ENCODE measurements at places on chromosomes 7 and 10. TPM values are rescaled to one million over a fixed set of nuclear protein-coding genes. Genes with fewer than 3 reads are reported as not detected.

GRCh38 chr7:149733924-149734790 is 39.2 kb downstream of the ZNF467 start:
- peak; percentile 29 for DNase-seq

DNA sequence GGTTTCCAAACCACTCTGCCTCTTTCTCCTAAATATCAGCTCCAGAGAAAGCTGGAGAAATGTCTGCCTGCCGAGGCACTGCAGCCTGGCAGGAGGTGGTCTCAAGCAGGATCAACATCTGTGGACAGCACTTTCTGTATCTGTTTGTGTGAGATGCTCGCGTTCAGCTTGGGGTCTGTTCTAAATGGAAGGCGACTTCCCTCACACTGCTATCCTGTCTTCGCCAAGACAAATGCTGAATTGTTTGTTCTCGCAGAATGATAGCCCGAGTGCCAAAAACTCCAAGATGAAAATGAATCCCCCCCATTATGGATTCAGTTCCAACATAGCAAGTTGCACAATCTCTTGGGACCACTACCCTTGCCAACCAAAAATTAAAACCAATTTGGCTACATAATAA is 72.2 kb upstream of the PALS2 start:
- DNase-seq, result no peak

DNA sequence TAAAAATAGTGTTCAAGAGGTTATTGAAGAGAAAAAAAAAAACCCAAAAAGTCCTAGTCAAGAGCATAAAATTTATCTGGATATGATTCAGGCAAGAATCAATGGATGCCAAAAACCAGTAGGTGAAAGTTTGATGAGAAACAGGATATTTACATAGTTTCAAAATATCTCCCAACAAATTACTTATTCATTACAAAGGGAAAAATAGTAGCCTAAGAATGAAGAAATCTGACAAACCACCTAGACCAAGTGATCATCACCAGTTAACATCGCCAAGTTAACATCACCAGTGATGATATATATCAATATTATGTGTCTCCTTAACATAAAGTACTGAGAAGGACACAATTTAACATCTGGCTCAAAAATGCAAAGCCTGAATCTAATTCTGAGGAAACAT is 85.2 kb downstream of the RNLS start:
- no peak for DNase-seq

- DNase-seq, result no peak
Observed at GRCh38 chr7:85150624-85151023, 36.2 kb downstream of the SEMA3D start.

- peak; percentile 19 for DNase-seq
Observed at GRCh38 chr7:18213652-18214051, 186.0 kb upstream of the PRPS1L1 start.

GRCh38 chr7:136868496-136869000 is at the start of gene CHRM2:
Gene CHRM2 (plus strand): TSS chr7:136868652. CDS start chr7:137014866, 146,214 bp downstream.
- no peak for DNase-seq

- no peak for DNase-seq
Observed at GRCh38 chr10:77571490-77571889, 66.1 kb downstream of the KCNMA1 start.

- no peak for DNase-seq
Observed at GRCh38 chr7:44894888-44895580, 9.7 kb upstream of the PURB start.

DNA sequence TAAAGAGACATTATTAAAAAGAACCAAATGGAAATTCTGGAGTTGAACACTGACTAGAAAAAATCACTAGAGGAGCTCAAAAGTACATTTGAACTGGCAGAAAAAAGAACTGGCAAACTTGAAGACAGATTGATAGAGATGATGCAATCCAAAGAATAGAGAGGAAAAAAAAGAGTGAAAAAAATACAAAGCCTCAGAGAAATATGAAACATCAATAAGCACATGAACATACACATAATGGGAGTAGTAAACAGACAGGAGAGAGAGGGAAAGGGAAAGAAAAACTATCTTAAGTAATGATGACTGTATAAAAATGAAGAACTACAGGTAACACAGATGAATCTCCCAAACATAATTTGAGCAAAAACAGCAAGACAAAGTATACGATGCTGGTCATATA is 61.1 kb downstream of the CNOT4 start:
- no peak for DNase-seq

DNA sequence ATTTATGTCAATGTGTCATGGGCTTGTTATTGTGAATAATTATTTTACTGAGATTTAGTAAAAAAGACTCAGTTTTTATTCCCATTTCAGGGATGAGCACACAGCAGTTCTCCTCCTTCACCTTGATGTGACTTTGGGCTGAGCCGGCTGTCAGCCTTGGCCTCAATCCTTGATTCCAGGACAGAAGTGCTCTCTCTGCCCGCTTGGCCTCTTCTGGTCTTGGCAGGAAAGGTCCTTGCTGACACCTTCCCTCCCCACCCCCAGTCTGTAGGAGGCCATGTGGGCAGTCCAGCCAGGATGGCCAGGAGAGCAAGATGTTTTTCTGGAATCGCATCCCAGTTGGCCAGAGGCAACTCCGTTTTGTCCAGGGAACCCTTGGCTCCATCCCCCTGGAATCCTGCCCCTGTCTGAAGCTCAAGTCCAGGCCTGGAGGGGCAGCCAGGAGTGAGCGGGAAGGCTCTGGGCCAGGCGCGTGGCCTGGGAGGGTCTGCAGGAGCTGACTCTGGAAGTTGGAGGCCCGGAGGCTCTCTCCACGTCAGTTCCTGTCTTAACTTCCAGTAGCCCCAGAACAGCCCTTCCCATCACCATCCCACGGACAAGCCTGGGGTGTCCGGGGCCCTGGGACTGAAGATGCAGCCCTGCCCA is 100.9 kb downstream of the PDGFA start:
- no peak for DNase-seq

DNA sequence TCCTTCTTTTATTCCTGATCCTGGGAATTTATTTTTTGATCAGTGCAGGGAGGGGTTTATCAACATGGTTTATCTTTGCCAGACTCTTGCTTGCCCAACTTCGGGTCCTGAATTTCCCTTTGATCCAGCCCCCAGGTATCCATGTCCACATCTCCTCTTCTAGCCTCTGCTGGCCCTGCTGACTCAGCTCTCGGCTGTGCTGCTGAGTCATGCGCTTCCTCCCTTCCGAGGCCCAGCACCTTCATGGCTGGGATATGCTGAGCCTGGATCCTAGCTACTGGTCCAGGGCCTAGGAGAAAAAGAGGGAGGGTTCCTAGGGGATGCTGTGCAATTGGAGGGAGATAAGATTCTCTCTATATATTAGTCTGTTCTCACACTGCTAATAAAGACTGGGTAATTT is 380.7 kb upstream of the SHH start:
- peak; percentile 12 for DNase-seq

- peak; percentile 75 for DNase-seq
Observed at GRCh38 chr7:121084748-121085336, 96.3 kb downstream of the CPED1 start.

- DNase-seq, result no peak
Observed at GRCh38 chr7:37393476-37393875, 55.2 kb downstream of the ELMO1 start.

- DNase-seq, result peak; percentile 61
Observed at GRCh38 chr10:86960003-86960862, 1.8 kb downstream of the SNCG start.

DNA sequence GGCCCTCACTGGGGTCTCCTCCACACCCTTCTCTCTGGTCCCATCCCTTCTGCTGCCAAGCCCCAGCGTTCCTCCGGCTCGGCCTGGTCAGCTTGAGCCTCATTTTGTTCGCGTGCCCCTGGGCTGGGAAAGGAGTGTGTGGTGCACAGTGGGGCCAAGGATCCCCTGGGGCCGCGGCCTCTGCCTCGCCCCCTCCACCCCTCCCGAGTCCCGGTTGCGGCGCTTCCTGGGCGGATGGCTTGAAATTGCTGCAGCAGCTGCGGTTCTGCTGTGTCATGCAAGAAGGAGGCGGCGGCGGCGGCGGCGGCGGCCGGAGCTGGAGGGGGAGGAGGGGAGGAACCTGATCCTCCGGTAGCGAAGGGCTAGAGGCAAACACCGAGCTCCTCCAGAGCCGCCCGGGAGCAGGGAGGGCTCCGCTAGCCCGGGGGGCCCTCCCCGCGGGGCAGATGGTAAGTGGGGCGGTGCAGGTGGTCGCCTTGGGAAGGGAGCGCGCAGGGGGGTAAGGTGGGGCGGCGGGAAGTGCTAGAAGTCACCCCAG is 217.8 kb upstream of the MKLN1 start:
- peak; percentile 39 for DNase-seq

GRCh38 chr7:41116817-41117216 is 586.1 kb downstream of the INHBA start:
- DNase-seq, result peak; percentile 94

DNA sequence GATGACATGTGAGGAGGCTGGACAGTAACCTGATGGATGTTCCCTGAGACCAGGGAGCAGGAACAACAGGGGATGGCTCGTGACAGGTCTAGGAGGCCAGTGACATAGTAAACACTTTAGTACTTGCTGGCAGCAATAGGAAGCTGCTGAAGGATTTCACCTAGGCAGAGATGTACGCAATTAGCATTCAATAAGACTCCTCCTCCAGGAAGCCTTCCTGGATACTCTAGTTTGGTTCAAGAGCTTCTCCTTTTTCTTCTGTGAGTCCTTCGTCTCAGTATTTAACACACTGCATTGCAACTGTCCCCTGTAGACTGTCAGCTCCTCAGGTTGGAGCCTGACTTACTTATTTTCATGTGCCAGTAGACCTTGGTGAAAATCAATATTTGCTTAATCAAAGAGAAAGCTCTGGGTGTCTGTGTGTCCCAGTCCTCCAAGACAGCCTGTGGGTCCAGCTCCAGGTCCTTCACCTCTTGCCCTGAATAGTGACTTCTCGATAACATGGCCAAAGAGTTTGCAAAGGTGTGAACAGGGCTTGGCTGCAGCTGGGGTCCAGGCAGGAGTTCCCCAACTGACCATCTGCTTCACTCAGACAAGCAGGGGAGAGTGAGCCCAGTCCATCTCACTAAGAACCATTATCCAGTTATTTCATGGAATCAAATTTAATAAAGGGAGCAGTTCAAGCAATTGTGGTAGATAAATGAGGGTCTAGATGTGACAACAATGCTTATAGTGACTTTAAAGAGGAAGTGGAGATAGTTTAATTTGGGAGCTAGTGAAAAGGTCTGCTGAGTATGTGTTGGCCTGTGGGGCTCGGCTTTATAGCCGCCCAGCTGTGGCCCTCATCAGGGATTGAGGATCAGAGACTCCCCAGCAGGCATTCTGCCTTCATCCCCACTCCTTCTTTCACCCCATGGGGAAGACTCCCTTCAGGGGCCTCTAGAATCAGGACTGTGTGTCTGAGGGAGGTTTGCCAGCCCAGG is 9.4 kb downstream of the TMEM273 start:
- DNase-seq, result no peak

- no peak for DNase-seq
Observed at GRCh38 chr7:38224392-38224791, 46.3 kb downstream of the STARD3NL start.

- DNase-seq, result no peak
Observed at GRCh38 chr7:32163896-32164295, 93.7 kb upstream of the PDE1C start.

DNA sequence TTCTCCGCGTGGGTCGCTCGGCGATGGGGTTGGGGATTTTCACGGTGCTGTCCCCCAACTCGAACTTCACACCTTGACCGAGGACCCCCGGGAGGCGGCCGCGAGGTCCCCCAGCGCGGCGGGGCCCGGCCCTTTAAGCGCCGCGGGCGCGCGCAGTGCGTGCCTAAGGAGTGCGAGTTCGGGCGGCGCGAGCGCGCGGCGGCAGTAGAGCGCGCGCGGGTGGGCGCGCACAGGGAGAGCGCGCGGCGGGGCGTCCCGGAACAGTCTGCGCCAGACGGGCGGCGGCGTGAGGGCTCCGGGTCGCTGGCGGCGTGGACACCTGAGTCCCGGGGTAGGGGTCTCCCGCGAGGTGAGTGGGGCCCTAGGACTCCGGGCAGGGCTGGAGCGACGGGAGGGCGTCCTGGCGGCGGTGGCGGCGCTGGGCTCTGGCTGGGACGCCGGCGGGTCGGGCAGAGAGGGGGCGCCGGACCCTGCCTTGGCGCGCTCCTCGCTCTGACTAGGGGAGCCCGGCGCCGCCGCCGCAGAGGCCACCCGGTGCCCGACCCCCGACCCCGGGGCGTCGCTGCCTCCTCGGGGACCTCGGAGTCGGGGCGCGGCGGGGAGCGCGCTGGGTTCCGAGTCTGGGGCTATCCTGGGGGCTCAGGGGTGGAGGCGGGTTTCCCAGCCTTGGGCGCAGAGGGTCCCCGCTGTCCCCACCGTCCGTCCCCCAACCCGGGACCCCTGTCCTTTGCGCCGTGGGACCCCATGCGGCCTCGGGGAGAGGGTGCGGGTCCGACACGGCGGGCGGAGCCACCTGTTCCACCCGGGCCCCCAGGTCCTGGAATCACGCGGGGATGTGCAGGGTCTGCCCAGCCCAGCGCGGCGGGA is at the start of gene PROSER2:
Gene PROSER2 (plus strand): TSS at position 235 of the 867 bp plus-strand sequence. CDS start 28,722 bp downstream, outside the sequence.
- DNase-seq, result no peak

DNA sequence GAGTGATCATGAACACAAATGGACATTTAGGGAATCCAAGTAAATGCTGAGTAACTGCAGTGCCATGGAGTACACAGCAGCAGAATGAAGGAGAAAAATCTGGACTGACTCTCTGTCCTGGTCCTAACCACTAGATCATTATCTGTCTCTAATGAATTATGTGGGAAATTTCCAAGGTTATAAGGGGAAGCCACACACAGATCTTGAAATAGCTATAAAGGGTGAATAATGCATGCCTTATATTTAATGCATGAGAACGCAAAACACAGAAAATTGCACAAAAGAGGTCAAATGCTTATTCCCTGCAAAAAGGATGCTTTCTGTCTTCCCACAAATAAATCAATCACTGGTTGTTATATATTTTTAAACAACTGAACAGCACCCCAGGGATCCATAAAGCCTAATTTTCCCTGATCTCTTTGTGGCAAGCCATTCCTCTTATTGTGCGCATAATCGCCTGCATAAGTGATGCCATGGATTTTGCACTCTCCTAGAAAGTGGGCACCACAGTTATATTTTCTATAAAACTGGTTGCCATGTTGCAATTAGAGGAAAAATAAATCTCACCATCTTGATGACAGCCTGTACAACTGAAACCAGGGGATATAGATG is 201.8 kb downstream of the XPNPEP1 start:
- DNase-seq, result no peak

DNA sequence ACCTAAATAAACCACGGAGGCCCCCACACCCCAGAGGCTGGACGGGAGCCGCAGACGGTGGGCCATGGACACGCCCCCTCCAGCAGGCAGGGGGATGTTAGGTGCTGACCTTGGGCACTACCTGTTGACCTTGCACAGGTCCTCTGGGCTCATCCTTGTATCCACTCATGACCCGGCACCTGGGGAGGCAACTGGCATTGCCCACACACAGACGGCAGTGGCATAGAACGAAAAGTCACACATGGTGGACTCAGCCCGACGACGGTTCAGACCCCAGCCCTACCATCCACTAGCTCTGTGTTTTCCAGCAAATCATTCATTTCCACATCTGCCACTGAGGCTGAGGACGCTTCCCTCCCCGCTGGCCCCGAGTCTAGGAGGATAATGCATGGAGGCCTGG is 247.7 kb upstream of the PPP2R2D start:
- DNase-seq, result no peak

Gene CXCL12
- total RNA-seq, result under 0.01 TPM

Gene EBF3
- total RNA-seq, result 0.26 TPM

Measured in bronchial epithelial cell (primary cell).